ENCODE measurements at places on chromosomes 16 and 17. TPM values are rescaled to one million over a fixed set of nuclear protein-coding genes. Genes with fewer than 3 reads are reported as not detected.

GRCh38 chr16:17804857-17805256 is 334.1 kb upstream of the XYLT1 start:
- H3K27ac ChIP-seq, result no peak overlapping the region
- H3K36me3 ChIP-seq, result no peaks in the 10 kb centered on the region
- no peak overlapping the region for H3K4me3 ChIP-seq
- DNase-seq, result no peak
- H3K27me3 ChIP-seq, result peaks cover 3% of the 10 kb centered on the region
- H3K4me1 ChIP-seq, result no peaks in the 10 kb centered on the region

- H3K4me3 ChIP-seq, result no peak overlapping the region
- DNase-seq, result no peak
- H3K27me3 ChIP-seq, result no peaks in the 10 kb centered on the region
- no peak overlapping the region for H3K27ac ChIP-seq
- no peaks in the 10 kb centered on the region for H3K36me3 ChIP-seq
- peaks cover 62% of the 10 kb centered on the region for H3K4me1 ChIP-seq
These were observed 9.7 kb upstream of the CCL2 start for GRCh38 chr17:34245351-34245905.

DNA sequence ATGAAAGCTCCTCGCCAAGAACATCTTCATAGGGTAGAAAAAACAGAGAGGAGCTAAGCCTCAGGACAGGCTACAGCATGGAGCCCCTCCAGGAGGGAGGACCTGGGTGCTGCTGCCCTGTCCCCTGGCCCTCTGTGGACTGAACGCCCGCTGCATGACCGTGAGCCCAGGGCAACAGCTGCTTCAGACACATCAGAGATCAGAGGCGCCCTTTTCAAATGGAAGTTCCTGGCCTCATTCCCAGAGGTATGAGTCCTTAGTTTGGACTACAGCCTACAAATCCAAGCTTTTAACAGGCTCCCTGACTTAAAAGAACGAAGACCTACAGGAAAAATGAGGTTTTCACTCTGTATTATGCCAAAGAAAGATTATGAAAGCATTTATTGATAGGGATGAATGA is 48.5 kb downstream of the ZNF18 start:
- no peaks in the 10 kb centered on the region for H3K27me3 ChIP-seq
- no peak for DNase-seq
- peak overlapping the region; percentile 60 for H3K27ac ChIP-seq
- H3K4me1 ChIP-seq, result peaks cover 21% of the 10 kb centered on the region
- H3K36me3 ChIP-seq, result no peaks in the 10 kb centered on the region

Gene IKZF3
- 1.4 TPM for total RNA-seq

- no peak for DNase-seq
- no peaks in the 10 kb centered on the region for H3K36me3 ChIP-seq
- no peaks in the 10 kb centered on the region for H3K27me3 ChIP-seq
- peaks cover 18% of the 10 kb centered on the region for H3K4me1 ChIP-seq
- H3K27ac ChIP-seq, result no peak overlapping the region
These were observed 16.6 kb downstream of the PLXDC1 start for GRCh38 chr17:39134878-39135277.

Gene TMIGD1
- total RNA-seq, result not detected

DNA sequence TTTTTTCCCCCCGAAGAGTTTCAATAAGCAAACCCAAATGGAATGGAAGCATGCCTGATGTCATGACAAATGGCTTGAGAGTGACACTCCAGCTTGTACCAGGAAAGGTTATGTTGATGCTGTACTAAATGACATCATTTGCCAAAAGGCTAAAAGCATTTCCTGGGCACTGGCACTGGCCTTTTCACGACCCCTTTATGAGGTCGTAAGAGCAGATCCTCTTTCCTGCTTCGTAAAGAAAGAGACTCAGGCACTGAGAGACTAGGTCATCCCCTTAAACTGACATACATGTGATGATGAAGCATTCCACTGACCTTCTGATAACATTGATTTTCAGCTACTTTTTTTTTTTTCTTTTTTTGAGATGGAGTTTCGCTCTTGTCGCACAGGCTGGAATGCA is 30.5 kb downstream of the CEP295NL start:
- H3K27me3 ChIP-seq, result no peaks in the 10 kb centered on the region
- H3K4me1 ChIP-seq, result peaks cover 32% of the 10 kb centered on the region

DNA sequence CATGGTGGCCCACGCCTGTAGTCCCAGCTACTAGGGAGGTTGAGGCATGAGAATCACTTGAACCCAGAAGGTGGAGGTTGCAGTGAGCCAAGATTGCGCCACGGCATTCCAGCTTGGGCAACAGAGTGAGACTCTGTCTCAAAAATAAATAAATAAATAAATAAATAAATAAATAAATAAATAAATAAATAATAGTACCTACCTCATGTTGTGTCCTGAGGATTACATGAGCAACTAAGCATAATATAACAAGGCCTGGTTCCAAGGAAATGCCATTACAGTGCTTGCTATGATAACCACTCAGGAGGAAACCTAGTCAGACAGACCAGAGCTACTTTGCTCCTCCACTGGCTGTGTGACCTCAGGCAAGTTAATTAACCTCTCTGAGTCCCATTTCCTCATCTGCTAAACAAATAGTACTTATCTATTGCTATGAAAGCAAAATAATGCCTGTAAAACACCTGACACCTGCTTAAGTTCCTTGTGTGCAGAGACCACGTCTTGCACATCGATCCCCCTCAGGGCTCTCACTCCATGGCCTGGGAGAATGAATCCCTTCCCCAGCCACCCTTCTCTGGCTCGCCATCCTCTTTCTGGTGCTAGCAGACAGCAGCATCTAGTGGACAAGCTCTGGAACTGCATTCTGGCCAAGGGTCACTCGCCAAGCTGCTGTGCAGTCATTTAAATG is 7.5 kb downstream of the EPOP start:
- H3K4me1 ChIP-seq, result no peaks in the 10 kb centered on the region
- peaks cover 31% of the 10 kb centered on the region for H3K27me3 ChIP-seq
- no peak overlapping the region for H3K4me3 ChIP-seq

Gene GALR2
- not detected for total RNA-seq

Gene ITPRIPL2
- 39.0 TPM for total RNA-seq

Gene RPAIN
- 81.7 TPM for total RNA-seq

- H3K4me1 ChIP-seq, result no peaks in the 10 kb centered on the region
- H3K27ac ChIP-seq, result no peak overlapping the region
- no peaks in the 10 kb centered on the region for H3K27me3 ChIP-seq
- H3K4me3 ChIP-seq, result no peak overlapping the region
These were observed 32.2 kb downstream of the HS3ST3A1 start for GRCh38 chr17:13569398-13570123.

DNA sequence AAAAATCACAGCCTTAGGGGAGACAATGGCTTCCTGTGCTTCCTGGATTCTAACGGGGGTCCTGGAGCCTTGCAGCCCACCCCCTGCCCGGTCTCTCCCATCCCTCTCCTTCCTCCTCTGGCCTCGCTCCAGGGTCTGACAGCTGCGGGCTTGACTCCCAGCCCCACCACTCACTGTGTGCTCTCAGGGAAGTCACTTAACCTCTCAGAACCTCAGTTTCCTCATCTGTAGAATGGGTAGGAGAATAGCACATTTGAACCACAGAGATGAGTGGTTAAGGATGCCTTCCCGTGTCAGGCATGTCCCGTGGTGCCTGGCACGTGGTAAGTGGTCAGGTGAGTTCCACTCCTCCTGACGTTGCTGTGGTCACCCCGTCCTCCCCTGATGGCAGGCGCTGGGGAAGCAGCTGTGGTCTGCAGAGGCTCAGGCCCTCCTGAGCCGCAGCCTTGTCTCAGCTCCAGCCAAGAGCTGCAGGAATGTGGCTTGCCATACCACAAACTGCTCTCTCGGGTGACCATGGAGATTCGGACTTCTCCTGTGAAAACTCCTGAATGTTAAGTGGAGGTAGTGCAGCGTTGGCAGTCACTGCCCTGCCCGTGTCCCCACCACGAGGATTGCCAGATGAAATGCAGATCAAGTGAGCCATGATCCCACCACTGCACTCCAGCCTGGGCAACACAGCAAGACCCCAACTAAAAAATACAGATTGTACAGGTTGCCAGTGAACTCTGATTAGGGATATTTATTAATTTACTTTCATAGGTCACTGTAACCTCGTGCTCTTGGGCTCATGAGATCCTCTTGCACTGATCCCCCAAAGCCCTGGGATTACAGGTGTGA is 85.7 kb downstream of the NT5M start:
- H3K27ac ChIP-seq, result no peak overlapping the region
- H3K27me3 ChIP-seq, result no peaks in the 10 kb centered on the region
- no peaks in the 10 kb centered on the region for H3K36me3 ChIP-seq
- peaks cover 17% of the 10 kb centered on the region for H3K4me1 ChIP-seq

DNA sequence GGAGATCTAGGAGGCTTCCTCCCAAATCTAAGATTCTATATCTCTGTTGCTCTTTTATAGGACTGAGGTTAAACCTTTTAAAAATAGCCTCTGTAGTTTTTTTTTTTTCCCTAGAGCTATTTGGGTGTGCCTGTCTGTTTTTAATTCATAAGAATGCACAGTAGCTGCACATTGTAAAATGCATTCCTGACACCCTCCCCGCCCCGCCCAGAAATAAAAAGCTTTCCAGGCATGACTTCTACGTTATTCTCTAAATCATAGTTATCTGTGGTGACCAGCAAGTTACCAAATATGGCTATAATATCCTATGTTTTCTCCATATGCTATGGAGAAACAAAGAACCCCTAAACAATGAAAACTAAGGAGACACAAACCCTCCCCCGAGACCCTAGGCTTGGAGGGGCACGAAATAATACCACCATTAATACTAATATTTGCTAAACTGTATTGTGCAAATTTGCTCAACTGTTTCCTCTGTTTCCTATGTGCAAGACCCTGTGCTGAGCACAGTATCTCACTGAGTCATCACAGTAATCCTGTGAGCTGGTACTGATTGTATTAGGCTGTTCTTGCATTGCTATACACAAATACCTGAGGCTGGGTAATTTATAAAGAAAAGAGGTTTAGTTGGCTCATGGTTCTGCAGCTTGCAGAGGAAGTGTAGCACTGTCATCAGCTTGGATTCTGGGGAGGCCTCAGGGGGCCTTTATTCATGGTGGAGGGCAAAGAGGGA is 388.3 kb downstream of the CA10 start:
- no peaks in the 10 kb centered on the region for H3K36me3 ChIP-seq
- no peaks in the 10 kb centered on the region for H3K4me1 ChIP-seq
- H3K27me3 ChIP-seq, result no peaks in the 10 kb centered on the region
- no peak overlapping the region for H3K4me3 ChIP-seq

Gene SRSF1
- total RNA-seq, result 172 TPM

Gene ZG16
- not detected for total RNA-seq

DNA sequence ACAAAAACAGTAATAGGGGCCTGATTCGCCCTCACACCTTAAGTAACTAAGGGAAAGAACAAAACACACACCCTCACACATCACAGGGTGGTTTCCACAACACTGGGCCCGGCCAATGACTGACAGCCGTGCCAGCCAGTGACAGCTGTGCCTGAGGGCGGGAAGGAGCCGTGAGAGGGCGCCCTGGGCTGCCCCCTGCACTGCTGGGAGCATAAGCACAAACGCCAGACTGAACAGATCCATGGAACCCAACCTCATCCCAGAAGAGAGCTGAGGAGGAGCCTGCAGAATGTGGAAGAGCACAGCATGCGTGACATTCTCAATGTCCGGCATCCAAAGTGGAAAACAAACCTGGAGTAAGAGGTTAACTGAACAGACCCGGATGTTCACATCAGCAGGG is 16.0 kb downstream of the CSNK1D start:
- peaks cover 4% of the 10 kb centered on the region for H3K4me1 ChIP-seq
- no peaks in the 10 kb centered on the region for H3K27me3 ChIP-seq
- peaks cover 96% of the 10 kb centered on the region for H3K36me3 ChIP-seq

Gene CMIP
- total RNA-seq, result 89.9 TPM

Gene RPS2
- 3,944 TPM for total RNA-seq

DNA sequence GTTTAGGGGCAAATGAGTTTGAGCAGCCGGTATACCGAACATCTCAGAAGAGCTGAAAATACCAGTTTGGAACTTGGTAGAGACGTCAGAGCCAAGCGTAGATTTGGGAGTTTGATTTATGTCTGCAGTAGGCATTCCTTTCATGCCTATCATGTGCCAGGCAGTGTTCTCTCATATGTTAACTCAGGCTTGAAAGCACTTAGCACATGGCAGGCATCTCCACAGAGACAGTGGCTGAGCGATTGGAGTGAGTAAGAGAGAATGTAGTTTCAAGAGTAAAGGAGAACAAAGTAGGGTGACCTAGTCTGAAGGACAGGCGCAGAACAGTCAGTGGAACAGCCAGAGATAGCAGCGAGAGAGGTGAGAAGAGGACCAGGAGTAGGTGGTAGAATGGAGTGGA is 207.0 kb downstream of the FTO start:
- no peak overlapping the region for H3K4me3 ChIP-seq
- no peak for DNase-seq
- H3K36me3 ChIP-seq, result no peaks in the 10 kb centered on the region
- H3K27me3 ChIP-seq, result no peaks in the 10 kb centered on the region

Gene MYL4
- not detected for total RNA-seq

Gene PRSS8
- total RNA-seq, result 46.3 TPM

DNA sequence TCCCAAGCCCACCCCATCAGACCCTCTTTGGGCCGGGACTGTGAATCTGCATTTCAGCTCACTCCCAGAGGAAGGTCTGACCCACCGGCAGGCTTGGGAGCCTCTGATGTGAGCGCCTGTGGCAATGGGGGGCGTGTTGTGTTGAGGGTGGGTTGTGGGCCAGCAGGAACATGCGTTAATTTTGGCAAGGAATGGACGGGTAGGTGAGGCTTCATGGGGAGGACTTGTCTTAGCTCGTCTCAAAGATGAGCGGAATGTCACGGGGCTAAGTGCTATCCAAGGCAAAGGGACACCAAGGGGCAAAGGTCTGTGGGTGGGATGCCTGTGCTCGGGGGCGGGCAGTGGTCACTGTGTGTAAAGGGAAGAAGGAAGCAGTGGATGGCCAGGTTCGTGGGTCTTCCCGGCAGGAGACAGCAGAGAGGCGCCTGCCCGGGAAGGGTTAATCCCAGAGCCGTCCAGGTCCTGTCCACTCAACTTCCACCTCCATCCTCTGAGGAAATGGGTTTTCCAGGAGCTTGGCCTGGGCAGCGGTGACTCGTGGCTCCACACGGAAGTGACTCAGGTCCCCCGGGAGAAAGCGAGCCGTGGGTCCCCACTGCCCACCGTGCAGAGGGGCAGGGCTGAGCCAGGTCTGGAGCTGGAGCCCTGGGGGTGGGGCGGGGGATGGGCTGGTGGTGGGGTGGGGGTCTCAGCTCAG is 17.4 kb downstream of the ADGRG1 start:
- peaks cover 3% of the 10 kb centered on the region for H3K27me3 ChIP-seq
- H3K4me1 ChIP-seq, result peaks cover 68% of the 10 kb centered on the region
- H3K27ac ChIP-seq, result peak overlapping the region; percentile 68
- no peak for DNase-seq

- no peak overlapping the region for H3K4me3 ChIP-seq
- no peak overlapping the region for H3K27ac ChIP-seq
- peaks cover 99% of the 10 kb centered on the region for H3K36me3 ChIP-seq
- H3K4me1 ChIP-seq, result peaks cover 1% of the 10 kb centered on the region
- no peaks in the 10 kb centered on the region for H3K27me3 ChIP-seq
- DNase-seq, result no peak
These were observed 7.4 kb downstream of the RNF40 start for GRCh38 chr16:30769379-30770089.

- H3K4me3 ChIP-seq, result peak overlapping the region; percentile 68
- H3K4me1 ChIP-seq, result peaks cover 52% of the 10 kb centered on the region
- H3K27ac ChIP-seq, result peak overlapping the region; percentile 20
- DNase-seq, result no peak
- H3K27me3 ChIP-seq, result no peaks in the 10 kb centered on the region
These were observed 1.8 kb downstream of the CACNB1 start for GRCh38 chr17:39195568-39196160.

Gene WSCD1
- total RNA-seq, result 1.8 TPM

Gene RPL23
- total RNA-seq, result 1,730 TPM

GRCh38 chr17:62085511-62086408 is 20.7 kb upstream of the MED13 start:
- no peak for DNase-seq
- H3K27ac ChIP-seq, result no peak overlapping the region
- no peaks in the 10 kb centered on the region for H3K36me3 ChIP-seq
- no peak overlapping the region for H3K4me3 ChIP-seq
- no peaks in the 10 kb centered on the region for H3K27me3 ChIP-seq
